ENCODE measurements at places on chromosomes 7 and 10. TPM values are rescaled to one million over a fixed set of nuclear protein-coding genes. Genes with fewer than 3 reads are reported as not detected.

Gene PTPN20
- 1.1 TPM for total RNA-seq

Gene CDK14
- total RNA-seq, result 3.2 TPM

Gene EPDR1
- total RNA-seq, result 1.7 TPM

Gene SP8
- total RNA-seq, result not detected
